ENCODE measurements at places on chromosomes 1 and 21.

DNA sequence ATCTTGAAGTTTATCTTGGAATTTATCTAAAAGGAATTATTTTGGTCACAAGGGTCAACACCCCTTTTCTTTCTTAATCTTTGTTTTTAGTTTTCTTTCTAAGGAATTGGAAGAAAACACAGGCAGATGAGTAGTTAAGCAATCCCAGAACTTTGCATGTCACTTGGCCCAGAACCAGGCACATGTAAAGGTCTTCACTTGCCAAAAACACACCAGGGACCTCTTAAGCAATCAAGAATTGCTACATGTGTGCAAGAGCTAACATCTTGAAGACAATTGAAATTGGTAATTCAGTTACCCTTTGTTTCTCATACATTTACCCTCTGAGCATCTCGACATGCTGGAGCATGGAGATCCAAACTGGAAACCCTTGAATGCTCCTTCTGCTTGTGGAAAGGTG, 114.2 kb downstream of the ZC3H11B start:
- peak; percentile 14 for DNase-seq

DNA sequence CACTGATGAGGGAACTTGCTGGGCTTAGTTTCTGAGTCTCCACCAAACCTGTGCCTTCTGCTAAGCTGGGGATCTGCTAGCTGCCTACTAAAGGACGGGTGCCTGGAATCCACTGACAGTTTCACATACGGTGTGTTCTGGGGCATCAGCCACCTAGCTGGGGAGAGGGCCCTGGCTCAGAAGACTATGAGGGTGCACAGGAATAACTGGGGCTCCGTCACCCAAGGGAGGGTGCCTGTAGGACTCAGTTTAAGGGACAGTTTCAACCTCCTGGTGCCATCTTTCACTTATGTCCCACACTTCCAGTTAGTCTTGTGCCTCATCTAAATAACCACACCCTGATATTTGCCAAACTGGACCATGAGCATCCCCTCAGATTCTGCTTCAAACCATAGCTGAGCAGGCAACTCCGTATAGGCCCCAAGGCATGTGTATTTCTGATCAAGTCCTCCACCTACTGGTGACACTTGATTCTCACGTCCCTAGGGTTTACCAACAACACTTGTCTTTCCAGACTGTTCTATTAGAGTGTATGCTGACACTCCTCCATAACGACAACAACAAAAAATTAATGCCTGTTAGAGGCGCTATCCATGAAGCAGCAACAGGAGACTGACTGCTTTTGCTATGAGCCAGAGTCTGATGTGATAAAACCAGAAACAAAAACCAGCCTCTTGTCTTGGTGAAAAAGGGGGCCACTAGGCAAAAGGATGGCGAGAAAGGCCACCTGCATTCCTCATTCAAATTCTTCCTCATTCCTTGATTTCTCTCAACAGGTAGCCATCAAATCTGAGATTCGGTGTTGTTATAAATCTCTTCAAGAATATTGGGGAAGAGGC, 55.0 kb upstream of the PAXBP1 start:
- peak; percentile 39 for DNase-seq

DNA sequence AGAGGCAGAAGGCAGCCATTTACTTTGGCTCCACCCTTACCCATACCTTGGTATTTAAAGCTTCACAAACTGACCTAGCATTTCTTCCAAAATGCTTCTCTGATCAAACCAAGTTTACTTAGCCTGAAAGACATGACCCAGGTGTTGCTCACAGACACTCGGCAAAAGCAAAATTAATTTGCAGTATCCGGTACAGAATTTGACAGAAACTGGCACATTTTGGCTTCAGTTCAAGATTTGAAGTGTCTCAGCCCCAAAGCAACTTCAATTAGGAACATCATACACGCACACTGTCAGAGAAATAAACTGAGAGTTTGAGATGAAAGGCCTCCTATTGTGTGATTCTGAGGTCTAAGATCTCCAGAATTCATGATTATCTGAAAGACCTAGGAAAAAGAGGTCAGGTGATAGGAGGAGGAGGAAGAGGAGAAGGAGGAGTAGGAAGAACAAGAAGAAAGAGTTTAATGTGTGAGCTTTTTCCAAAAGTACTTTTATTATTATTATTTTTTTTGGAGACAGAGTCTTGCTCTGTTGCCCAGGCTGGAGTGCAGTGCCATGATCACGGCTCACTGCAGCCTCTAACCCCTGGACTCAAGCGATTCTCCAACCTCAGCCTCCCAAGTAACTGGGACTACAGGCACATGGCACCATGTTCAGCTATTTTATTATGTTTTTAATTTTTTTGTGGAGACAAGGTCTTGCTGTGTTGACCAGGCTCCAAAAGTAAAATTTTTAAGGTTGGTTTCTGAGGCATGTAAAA, 143.6 kb downstream of the SLC45A1 start:
- DNase-seq: no peak

DNA sequence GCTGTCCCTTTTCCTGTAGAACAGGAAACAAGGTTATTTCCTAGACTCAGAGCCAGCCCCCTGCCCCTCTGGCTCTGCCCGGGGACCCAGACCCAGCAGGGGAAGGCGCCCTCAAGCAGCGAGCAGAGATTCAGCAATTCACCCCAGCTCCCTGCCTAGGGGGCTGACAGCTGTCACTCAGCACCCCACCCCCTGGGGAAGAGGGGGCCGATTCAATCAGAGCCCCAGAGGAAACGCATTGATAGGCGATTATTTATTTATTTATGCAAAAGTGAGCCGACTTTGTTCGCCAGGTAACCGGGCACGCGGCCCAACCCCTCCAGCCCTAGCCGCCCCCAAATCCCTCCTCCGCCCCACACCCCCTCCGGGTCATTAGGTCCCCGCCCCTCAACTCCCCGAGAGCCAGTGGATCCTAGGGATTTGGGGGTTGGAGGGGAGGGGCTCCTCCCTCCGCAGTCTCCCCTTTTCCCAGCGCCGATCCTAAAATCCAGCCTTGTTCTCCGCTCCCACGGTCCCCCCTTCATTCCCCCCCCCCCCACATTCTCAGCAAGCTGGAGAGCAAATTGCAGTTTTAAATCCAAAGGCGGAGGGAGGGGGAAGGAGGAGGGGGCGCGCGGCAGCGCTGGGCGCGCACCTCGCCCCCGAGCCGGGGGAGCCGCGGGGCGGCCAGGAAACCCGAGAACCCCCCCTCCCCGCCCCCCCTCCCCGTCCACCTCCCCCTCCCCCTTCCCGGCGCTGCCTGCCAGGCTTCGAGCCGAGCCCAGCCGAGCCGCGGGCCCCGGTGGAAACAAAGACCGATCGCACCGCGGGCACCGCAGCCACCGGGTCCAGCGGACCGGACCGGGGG, 1.3 kb downstream of the AHDC1 start:
- DNase-seq: no peak
